ENCODE measurements at places on chromosomes 5 and 9. TPM values are rescaled to one million over a fixed set of nuclear protein-coding genes. Genes with fewer than 3 reads are reported as not detected.

The TOMM5 gene
- 140 TPM for total RNA-seq

The MORN5 gene
- not detected for total RNA-seq

The FBXO10 gene
- total RNA-seq = 16.4 TPM

The SLC36A2 gene
- not detected for total RNA-seq

The COL23A1 gene
- not detected for total RNA-seq

The FBP2 gene
- not detected for total RNA-seq

The ZNG1C gene
- total RNA-seq = 21.6 TPM

The ARL14EPL gene
- total RNA-seq = not detected

The DRD1 gene
- total RNA-seq = under 0.01 TPM

The PLGRKT gene
- 20.3 TPM for total RNA-seq

The PCDHB5 gene
- total RNA-seq = 0.32 TPM

The ZNF300 gene
- total RNA-seq = 6.9 TPM

The SPIN1 gene
- total RNA-seq = 130 TPM

The SLC4A9 gene
- total RNA-seq = not detected

The NR2F1-AS1 gene
- 30.3 TPM for total RNA-seq

The SPINK13 gene
- not detected for total RNA-seq

The ANAPC2 gene
- total RNA-seq = 22.9 TPM

The CCNJL gene
- 0.86 TPM for total RNA-seq

The LCN10 gene
- not detected for total RNA-seq

DNA sequence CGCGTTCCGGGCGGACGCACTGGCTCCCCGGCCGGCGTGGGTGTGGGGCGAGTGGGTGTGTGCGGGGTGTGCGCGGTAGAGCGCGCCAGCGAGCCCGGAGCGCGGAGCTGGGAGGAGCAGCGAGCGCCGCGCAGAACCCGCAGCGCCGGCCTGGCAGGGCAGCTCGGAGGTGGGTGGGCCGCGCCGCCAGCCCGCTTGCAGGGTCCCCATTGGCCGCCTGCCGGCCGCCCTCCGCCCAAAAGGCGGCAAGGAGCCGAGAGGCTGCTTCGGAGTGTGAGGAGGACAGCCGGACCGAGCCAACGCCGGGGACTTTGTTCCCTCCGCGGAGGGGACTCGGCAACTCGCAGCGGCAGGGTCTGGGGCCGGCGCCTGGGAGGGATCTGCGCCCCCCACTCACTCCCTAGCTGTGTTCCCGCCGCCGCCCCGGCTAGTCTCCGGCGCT, at the start of gene DAPK1:
TSS of gene DAPK1 (plus strand) at position 264 of the 442 bp plus-strand sequence. CDS start 1,211 bp downstream, outside the sequence.
- DNase-seq = peak; percentile 48

GRCh38 chr5:16582081-16582480, 34.7 kb downstream of the RETREG1 start:
- no peak for DNase-seq

- no peak for DNase-seq
Measured at GRCh38 chr5:96926276-96926675, 9.6 kb upstream of the LNPEP start.

- DNase-seq = no peak
Measured at GRCh38 chr5:134489227-134489944, 36.1 kb upstream of the JADE2 start.

GRCh38 chr5:76379316-76379715, 23.8 kb upstream of the IQGAP2 start:
- no peak for DNase-seq

GRCh38 chr5:178106556-178107239, 6.6 kb upstream of the N4BP3 start:
- no peak for DNase-seq

GRCh38 chr5:10731913-10732312, 29.1 kb downstream of the DAP start:
- DNase-seq = no peak

- peak; percentile 60 for DNase-seq
Measured at GRCh38 chr9:4836676-4837075, 43.9 kb downstream of the RCL1 start.

DNA sequence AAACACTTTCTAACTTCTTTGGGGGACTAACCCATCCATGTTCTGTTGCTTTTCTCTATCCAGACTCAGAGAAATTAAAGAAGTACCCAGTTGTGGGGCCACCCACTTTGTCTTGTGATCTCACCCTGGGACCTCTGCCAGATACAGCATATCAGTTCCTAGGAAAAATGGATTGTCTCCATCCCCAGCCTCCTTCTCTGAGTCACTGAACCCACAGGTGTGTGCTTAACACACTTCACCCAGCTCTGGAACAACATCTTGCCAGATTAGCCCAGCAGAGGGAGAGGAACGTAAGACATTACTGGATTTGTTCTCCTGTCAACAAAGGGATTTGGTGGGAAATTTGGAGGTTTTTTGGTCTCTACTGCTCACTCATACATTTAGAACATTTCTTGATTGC, 19.2 kb downstream of the FAM240B start:
- DNase-seq = no peak

DNA sequence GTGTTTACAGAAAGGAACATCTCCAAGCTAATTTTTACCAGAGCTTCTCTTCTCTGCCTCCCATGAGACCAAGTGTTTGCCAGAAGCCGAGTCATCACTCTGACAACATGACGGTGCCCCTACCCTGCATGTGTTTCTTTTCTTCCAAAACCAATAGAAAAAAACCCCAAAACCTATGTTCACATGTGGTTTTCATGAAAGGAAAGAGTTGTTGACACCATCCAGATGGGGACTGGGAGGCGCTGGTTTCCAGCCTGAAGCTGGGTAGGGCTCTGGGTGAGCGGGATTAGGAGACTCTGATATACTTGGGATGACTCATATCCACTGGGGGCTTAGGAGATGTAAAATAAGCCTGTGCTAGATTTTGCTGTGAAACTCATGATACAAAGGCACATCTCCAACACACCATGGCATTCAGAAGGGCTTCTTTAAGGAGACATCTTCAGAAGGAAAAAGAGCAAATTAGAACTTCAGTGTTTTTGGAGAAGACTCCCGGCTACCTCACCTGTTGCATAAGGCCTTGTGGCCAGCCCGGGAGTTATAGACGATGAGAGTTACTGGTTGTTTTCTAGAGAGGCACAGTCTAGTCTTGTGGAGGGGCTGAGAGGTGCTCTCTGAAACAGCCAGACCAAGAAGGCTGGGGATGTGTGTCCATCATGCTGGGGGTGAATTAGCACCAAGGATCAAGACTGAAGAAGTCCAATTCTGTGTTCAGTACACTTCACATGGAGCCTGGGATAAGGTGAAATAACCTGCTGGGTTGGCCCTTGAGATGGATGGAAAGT, 108.9 kb upstream of the LHFPL2 start:
- DNase-seq = peak; percentile 97

DNA sequence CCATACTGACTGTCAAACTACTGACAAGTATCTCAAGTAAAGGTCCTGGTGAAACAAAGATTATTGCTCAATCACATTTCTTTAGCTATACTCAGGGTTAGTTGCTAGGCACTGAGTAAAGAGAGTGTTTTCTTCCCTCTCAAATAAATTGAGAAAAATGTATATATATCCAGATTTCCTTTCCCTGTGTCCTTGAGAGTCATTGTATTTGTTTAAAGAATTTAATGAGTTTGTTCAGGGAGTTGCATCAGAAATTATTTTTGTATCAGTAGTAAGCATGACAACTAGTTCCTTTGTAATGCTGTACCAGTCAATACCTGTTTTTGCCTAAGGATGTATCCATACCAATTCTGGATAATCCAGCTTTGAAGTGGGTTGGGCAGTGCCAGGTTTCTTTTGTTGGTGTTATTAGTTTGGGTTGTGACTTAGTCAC, 3.2 kb upstream of the ANKHD1 start:
- DNase-seq = no peak

DNA sequence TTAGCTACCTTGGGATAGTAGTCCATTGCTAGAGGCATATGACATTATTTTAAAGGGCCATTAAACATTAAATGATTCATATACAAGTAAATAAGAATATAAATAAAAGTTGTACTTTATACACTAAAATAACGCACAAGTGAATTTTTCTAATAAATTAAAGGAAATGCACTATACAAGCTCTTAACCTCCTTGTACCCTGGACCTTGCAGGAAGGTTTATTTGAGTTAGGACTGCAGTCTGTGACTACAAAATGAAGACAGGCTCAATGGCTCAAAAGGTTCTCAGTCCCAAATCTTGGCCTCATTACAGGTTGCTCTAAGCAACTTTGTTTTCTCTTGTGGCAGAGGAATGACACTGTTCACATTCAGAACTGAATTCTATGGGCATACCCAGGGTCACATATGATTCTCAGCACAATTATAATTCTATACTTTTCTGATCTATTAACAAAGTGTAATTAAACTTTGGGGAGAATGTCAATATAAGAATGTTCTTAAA, 34.4 kb downstream of the FEM1C start:
- no peak for DNase-seq

- no peak for DNase-seq
Measured at GRCh38 chr9:110502842-110503241, 76.7 kb downstream of the SVEP1 start.

DNA sequence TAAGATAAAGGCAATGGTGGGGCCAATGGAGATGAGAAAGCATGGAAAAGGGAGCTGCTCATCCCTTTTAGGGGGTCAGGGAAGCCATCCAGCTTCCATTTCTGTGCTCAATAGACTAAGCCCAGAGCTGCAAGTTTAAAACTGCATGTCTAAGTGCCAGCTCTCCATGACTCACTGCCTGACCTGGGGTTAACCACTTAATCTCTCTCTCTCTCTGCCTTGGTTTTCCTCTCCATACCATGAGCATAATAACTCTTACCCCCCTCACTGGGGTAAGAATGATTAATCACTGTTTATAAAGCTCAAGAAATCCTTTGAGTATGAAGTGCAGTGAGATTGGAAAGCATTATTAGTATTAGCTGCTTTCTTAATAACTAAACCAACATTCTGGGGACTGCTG, 1382.4 kb upstream of the WWC1 start:
- DNase-seq = peak; percentile 76

DNA sequence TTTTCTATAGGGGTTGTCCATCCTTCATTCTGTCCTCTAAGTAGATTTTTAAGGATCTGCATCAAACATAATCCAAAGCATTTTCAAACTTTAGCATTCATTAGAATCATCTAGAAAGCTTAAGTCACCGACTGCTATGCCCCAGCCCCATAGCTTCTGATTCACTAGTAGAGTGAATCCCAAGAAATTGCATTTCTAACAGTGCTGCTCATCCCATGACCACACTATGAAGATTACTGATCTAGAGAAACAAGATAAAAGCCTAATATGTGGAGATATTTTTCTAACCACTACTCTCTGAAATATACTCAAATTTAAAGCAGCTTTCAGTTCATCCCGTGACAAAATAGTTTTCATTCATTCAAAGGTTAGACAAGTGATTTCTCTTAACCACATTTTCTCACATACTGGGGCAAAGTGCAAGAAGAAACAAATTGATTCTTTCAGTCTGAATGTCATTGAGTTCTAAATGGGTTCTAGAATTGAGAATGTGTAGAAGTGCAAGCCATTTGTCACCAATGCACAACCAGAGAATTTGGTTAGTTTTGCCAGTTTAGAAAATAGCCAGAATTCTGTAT, 286.9 kb upstream of the CD180 start:
- no peak for DNase-seq

DNA sequence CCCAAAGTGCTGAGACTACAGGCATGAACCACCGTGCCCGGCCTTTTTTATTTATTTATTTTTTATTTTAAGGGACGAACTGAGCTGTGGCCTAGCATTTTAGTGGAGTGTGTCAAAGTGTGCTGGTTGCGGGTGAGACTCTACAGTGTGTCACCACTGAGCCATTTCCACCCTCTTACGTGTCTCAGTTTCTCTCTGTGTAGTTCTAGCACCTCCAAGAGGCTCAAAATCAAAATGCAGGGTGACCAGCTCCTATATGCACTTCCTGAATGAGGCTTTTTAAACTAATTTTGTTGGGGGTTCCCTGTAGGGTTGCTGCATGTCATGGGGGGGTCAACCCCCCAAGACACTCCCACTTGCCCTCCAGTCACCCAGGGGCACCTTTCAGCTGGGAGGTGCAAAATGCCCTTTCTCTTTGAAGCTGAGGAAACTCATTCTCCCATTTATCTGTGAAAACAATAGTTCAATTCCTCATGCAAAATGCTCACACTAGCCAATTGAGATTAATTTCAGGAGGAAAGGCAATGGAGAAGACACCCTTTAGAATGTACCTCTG, 69.3 kb downstream of the COL15A1 start:
- no peak for DNase-seq

- DNase-seq = no peak
Measured at GRCh38 chr5:6950860-6951259, 237.6 kb downstream of the TENT4A start.

DNA sequence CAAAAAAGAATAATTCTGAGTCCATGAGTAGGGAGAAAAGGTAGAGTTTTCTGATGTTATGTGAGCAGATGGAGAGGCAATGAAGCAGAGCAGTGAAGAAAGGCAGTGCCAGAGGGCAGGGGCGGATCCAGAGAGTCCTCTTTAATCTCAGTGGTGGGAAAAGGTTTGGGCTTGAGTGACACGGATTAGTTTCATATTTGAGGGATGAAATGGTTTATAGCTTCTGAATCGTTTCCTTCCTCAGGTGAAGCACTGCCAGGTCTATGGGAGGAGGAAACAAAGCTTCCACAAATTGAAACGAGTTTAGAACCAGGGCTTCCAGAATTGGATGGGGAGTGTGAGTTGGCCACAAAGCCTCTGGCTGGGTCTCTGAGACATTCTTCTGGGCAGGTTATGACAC, 517.0 kb upstream of the PAPPA start:
- no peak for DNase-seq

- DNase-seq = no peak
Measured at GRCh38 chr9:114606068-114606467, 5.0 kb upstream of the TMEM268 start.

DNA sequence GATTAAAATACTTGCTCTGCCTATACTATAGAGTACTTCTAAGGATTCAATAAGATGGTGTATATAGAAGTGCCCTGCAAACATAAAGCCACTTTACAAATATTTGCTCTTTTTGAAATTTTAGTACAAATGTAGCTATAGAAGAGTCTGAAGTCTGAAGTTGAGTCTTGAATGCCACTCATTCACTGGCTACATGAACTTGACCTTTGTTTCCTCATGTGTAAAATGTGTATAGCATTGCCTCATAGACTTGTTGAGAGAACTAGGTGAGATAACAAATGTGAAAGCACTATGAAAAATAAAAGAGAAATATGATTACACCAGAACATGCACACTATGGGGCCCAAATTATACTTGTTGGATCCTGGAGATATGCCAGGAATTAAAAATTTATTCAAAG, 244.7 kb downstream of the SEC61B start:
- DNase-seq = no peak

GRCh38 chr9:105484226-105484625, 36.4 kb downstream of the FSD1L start:
- no peak for DNase-seq

GRCh38 chr9:131197160-131197911, 72.0 kb downstream of the NUP214 start:
- DNase-seq = no peak

DNA sequence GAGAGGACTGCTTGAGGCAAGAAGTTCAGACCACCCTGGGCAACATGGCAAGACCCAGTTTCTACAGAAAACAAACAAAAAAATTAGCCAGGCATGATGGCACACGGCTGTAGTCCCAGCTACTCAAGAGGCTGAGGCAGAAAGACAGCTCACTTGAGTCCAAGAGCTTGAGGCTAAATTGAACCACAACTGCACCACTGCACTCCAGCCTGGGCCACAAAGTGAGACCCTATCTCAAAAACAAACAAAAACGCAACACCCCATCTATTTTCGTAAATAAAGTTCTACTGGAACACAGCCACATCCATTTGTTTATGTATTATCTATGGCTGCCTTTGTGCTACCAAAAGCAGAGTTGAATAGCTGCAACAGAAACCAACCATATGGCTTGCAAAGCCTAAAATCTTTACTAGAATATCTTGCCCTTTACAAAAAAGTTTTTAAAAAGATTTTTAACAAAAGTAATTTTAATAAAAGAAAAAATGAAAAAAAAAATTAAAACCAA, 67.5 kb downstream of the SETX start:
- no peak for DNase-seq

GRCh38 chr5:103264508-103264907, 5.9 kb downstream of the MACIR start:
- no peak for DNase-seq

All from fibroblast of villous mesenchyme (primary cell).